Bronchial epithelial cell (primary cell): ENCODE measurements at places on chromosomes 5 and 9.

- DNase-seq, result no peak
These were observed 37.2 kb upstream of the UBAP2 start for GRCh38 chr9:34085581-34086500.

GRCh38 chr5:26847041-26847736 lies 191.2 kb downstream of the CDH9 start:
- no peak for DNase-seq

GRCh38 chr5:65737842-65738241 lies 15.8 kb downstream of the NLN start:
- DNase-seq, result no peak

DNA sequence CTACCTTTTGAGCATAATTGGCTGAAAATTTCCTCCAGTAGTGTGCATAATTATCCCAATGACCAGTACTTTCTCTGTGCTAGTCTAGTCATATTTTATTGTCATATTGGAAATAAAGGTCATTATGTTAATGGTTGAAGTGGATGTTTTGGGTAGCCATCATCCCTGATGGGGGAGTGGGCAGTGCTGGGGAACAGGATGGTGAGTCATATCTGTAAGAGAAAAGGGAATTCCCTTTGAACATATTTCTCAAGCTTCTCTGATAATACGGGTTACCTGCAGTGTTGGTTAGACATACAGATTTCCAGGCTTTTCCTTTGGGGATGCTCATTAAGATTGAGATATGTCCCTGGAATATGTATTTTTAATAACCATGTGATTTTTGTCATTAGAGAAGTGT lies 33.3 kb upstream of the SPATA31D4 start:
- DNase-seq, result peak; percentile 35

DNA sequence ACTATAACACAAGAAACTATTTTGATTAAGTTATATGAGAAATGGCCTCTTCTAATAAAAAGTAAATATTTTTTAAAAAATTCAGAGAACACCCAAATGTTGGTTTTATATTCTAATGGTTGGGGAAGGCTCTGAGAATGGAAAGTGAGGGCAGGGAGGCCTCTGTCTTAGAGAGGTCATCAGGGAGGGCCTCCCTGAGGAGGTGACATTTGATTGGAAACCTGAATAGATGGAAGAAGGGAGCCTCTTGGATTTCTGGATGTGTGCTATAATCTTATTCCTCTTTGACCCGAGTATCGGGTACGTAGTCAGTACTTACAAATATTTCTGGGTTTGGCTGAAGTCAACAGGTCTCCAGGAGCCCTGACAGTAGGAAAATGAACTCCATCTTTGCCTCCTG lies 26.1 kb upstream of the GRPEL2 start:
- DNase-seq, result no peak

DNA sequence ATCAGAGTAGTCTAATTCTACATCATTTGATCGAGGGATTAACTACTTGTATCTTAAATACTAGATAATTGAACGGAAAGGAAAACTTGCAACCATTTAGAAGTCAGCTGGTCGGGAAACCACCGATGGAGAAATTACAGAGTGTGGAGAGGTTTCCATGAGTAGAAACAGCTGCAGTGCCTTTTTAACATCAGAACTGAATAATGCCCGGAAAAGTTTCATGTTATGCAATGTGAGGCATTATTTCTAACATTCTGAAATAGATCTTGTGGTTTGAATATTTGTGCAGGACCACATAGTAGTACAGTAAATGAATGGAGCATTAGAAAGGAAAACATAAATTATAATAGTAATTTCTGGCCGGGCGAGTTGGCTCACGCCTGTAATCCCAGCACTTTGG lies 88.1 kb upstream of the RNF180 start:
- DNase-seq, result no peak

DNA sequence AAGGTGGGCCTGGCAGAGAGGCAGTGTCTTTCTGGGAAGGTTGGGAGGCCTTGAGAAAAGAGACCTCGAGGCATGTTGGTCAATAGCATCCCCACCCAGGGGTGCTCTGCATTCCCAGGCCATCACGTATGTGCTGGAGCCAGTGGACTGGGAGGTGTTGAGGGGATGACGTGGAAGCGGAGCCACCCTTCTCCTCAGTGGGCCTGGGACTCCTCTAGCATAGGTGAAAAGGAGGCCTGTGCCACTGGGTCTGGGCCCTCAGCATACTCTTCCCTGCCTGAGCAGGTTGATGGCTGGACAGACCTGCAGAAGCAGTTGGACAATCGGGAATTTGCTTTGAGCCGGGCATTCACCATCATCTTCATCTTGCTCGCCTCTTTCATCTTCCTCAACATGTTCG lies 25.5 kb downstream of the PITX1 start:
- no peak for DNase-seq

- DNase-seq, result no peak
These were observed 6.9 kb upstream of the TTC33 start for GRCh38 chr5:40762705-40763104.

DNA sequence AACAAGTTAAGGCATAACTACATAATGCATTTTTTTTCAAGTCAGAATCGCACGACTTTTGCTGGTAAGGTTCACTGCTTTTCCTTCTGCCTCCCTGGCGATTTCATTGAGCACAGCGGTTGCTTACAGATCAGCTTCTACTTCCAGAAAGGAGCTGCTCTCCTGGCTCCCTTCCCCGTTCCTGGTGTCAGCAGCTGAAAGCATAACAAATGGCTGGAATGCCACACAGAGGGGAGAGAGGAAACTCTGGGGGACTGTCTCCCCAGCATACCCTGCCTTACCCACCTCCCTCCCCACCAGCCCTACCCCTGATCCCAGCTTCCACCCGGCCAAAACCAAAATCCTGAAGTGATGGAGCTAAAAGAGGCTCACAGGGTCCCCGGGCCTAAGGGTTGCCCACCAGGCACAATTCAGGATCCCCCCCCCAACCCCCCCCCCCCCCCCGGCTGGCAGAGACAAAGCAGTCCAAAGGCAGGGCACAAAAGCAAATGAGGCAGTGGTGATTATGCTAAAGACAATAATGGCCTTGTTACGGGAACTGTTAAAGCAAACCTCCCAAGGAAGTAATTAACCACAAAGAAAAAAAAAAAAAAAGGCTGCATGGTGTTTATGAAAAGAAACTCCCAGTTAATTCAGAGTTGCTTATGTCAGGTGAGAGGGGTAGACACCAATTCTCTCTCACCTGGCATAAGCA lies 126.1 kb upstream of the WWC1 start:
- DNase-seq, result no peak

DNA sequence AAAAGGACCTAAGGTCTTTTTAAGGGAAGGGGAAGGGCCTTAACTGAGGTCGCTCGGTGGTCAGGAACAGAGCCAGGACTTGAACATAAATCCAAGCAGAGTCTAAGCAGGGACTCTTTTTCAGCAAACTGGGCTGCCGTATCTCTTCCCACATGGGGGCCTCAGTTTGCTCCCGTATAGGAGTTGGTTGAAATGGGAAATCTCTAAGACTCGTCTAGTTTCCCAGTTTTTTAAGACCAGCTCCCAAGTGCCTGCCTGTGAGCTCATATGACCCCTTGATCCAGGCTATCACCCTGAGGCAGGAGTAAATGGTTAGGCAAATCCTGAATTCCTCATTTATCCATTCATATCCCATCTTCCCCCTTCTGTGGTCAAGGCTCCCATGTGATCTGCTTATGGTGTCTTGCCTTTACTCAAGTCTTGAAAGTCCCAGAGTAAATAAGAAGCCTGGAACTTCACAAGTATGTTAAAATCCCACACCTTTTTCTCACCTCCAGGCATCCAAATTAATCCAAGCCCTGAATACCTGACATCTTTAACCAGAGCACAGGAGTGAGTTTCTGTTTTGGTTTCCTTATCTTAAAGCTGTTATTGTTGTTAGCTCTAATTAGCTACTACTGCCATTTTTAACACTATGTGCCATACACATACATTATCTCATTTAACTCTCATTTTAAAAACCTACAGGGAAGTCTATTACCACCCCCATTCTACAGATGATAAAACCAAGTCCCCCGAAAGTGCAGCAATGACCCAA lies 3.0 kb downstream of the ARSI start:
- no peak for DNase-seq

- peak; percentile 92 for DNase-seq
These were observed 32.2 kb downstream of the BHMT start for GRCh38 chr5:79143684-79144379.

GRCh38 chr5:176817841-176818377 lies 7.5 kb downstream of the UNC5A start:
- no peak for DNase-seq

DNA sequence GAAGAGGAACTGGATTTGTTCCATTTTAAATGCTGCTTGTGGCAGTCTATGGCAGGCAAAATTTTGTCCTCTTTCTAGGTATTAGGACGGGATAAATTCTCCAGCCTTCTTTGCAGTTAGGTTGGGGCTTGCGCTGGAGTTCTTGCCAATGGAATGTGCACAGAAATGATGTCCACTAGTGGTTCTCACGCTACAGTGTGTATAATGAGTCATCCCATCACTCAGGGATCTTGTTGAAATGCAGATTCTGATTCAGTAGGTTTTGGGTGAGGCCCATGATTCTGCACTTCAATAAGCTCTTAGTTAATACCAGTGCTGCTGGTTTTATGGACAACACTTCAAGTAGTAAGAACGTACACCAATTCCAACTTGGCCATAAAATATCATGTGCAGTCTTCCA lies 317.6 kb upstream of the KLF4 start:
- DNase-seq, result peak; percentile 83

- no peak for DNase-seq
These were observed 37.3 kb upstream of the FBP1 start for GRCh38 chr9:94676446-94677131.

- no peak for DNase-seq
These were observed 58.4 kb upstream of the PITX1 start for GRCh38 chr5:135092476-135092875.

- DNase-seq, result peak; percentile 50
These were observed 81.8 kb upstream of the RASA1 start for GRCh38 chr5:87185838-87186237.

- DNase-seq, result no peak
These were observed 583.9 kb upstream of the CTNND2 start for GRCh38 chr5:12488161-12488560.

DNA sequence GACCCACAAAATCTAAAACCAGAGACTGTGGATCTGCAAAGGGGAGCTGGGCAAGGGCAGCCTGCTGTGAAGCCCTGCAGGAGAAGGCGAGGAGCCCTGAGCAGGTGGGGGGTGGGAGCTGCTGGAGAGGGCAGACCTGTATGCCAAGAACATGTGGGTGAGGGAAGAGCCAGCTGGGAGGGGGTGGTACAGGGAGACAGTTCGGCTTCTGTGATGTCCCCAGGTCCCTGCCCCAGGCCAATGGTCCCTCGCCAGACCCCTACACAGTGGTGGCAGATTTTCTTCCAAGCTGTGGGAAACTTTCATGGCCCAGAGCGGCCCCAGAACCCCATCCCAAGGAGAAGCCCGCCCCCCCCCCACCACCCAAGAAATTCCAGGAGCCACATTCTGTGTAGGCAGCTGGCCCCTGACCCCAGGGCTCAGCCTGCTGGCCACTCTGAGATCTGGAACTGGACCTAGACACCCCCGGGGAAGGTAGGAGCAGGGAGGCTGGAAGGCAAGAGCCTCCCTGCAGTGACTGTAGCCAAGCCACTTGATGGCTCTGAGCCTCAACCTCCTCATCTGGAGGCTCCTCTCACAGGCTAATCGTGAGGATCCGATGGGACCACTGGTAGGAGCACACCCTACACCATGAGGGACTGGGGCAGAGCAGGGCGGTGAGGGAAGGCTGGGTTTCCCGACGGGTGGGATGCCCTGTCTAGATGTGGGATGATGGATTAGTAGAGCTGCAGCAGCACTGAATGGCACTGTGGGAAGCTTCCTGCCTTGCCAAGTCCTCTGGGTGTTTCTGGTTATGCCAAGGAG lies 22.6 kb upstream of the CSF1R start:
- no peak for DNase-seq

GRCh38 chr9:85430659-85431338 lies 311.0 kb downstream of the AGTPBP1 start:
- DNase-seq, result no peak

DNA sequence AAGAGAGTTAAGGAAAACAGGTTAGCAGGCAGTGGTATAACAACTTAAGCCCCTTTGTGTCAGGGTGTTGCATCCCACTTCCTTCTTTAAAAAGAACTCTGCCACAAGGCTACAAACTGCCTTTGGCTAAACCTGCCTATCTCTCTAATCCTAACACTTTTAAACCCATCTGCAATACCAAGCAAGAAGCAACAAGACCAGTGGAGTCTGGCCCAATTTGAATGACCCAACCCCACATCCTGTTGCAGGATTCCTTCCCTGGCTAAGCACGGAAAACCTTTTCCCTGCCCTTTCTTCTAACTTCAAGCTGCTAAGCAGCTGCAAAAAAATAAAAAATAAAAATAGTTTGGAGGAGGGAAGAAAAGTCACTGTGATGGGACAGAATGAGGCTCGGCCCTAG lies 27.1 kb downstream of the ABCA1 start:
- peak; percentile 57 for DNase-seq

GRCh38 chr5:149317281-149318048 lies 27.8 kb upstream of the GRPEL2 start:
- DNase-seq, result peak; percentile 40

GRCh38 chr5:16037121-16037845 lies 142.3 kb downstream of the MARCHF11 start:
- no peak for DNase-seq

GRCh38 chr5:131533836-131534235 lies 101.2 kb downstream of the RAPGEF6 start:
- DNase-seq, result no peak

GRCh38 chr5:6730407-6730806 lies 17.2 kb downstream of the TENT4A start:
- DNase-seq, result no peak

- peak; percentile 47 for DNase-seq
These were observed 97.4 kb downstream of the CDH9 start for GRCh38 chr5:26940994-26941393.

GRCh38 chr9:128020692-128021091 lies 39.9 kb upstream of the EEIG1 start:
- no peak for DNase-seq

- peak; percentile 43 for DNase-seq
These were observed 24.6 kb downstream of the GFPT2 start for GRCh38 chr5:180328296-180329137.

DNA sequence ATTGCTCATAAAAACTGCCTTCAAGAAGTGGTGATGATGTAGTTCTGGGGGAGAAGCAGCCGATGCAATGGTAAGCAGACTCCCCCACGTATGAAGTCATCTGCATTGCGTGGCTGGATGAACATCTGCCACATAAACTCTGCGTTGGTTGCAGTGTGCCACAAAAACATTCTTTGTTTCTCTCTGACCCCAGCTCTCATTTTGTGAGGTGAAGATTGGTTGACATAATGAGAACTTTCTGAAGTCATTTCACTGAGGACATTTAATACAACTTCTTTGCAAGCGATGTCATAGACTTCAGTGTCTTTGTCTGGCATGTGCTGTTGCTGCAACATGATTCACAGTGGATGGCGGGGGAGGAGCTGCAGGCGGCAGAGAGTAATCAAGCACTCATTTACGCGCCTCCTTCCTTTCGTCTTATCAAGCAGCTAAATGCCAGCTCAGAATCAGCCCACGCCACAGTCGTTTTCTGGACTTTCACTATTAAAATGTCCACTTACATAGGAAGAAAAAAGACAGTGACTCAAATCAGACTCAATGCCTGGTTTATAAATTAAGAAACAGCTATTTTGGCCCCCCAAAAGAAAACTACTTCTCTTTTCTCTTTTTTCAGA lies 91.5 kb upstream of the NFIL3 start:
- peak; percentile 79 for DNase-seq
